ENCODE measurements at places on chromosomes 6 and 20. TPM values are rescaled to one million over a fixed set of nuclear protein-coding genes. Genes with fewer than 3 reads are reported as not detected.

Gene PRND
- 2.4 TPM for total RNA-seq

Gene E2F1
- total RNA-seq: 9.4 TPM

Gene ADISSP
- 14.9 TPM for total RNA-seq

Gene ALDH5A1
- total RNA-seq: 0.49 TPM

Gene CYB5R4
- total RNA-seq: 1.6 TPM

Gene LINC00237
- not detected for total RNA-seq

Gene TSHZ2
- 0.65 TPM for total RNA-seq
